ENCODE measurements at places on chromosomes 6 and 20.

- no peak for DNase-seq
Observed at GRCh38 chr20:19692685-19693119, 65.4 kb upstream of the RIN2 start.

- DNase-seq, result no peak
Observed at GRCh38 chr6:138468320-138469015, 30.8 kb downstream of the NHSL1 start.

DNA sequence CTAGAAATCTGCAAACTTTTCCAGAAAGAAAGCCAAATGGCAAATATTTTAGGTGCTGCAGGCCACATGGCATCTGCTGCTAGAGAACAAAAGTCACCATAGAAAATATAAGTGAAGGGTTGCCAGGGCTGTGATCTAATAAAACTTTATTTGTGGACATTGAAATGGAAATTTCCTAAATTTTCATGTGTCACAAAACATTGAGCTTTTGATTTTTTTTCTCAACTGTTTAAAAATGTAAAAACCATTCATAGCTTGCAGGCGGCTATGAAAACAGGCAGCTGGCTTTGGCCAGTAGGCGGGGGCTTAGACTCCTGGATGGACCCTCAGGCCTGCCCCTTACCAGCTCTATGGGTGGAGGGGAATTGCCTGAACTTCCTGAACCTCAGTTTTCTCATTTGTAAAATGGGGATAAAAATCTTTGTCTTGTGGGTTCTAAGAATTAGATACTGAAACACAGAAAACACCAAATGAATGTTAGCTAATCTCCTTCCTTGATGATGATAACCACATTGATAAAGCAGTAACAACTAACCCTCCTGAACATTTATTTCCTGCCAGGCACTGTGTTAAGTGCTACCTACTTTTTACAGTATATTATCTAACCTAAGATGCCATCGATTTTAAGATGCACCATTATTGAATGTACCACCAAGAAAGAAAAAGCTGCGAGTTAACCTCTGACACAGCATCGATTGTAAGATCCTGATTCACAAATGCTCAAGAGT is 85.5 kb downstream of the SLC22A23 start:
- no peak for DNase-seq

GRCh38 chr20:62014488-62014775 is 51.2 kb downstream of the TAF4 start:
- no peak for DNase-seq

Data from stimulated activated CD8-positive, alpha-beta memory T cell treated with anti-CD3 and anti-CD28 coated beads, Interleukin-15, amount 100 ng/mL, for 4 hours (primary cell).